ENCODE measurements at places on chromosomes 5 and 9. TPM values are rescaled to one million over a fixed set of nuclear protein-coding genes. Genes with fewer than 3 reads are reported as not detected.

Gene C9orf153
- 0.92 TPM for total RNA-seq

Gene KIF20A
- 0.78 TPM for total RNA-seq

Gene RRAGA
- 47.1 TPM for total RNA-seq

Gene GZMA
- total RNA-seq = 1.1 TPM

Gene CCDC183
- total RNA-seq = 0.68 TPM

Gene RBM27
- total RNA-seq = 35.8 TPM

DNA sequence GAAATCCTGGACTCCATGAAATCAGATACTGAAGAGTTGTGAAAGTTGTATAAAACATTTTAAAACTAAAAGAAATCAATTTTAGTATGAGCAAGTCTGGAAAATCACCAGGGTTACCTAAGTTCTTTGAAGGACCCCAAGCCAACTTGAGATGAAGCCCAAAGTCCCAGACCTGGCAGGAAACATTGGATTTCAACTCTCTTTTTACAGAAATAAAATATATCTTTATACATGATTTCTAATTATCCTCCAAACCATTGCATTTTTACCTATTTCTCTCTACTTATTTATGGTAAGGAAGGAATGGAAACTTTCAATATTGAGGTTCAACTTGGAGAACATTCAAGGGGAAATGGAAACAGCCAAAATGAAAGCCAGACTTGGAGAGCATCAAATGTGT is 390.6 kb upstream of the C9orf72 start:
- no peaks in the 10 kb centered on the region for H3K36me3 ChIP-seq
- H3K4me3 ChIP-seq = no peak overlapping the region
- DNase-seq = no peak
- no peak overlapping the region for H3K27ac ChIP-seq
- no peaks in the 10 kb centered on the region for H3K4me1 ChIP-seq

DNA sequence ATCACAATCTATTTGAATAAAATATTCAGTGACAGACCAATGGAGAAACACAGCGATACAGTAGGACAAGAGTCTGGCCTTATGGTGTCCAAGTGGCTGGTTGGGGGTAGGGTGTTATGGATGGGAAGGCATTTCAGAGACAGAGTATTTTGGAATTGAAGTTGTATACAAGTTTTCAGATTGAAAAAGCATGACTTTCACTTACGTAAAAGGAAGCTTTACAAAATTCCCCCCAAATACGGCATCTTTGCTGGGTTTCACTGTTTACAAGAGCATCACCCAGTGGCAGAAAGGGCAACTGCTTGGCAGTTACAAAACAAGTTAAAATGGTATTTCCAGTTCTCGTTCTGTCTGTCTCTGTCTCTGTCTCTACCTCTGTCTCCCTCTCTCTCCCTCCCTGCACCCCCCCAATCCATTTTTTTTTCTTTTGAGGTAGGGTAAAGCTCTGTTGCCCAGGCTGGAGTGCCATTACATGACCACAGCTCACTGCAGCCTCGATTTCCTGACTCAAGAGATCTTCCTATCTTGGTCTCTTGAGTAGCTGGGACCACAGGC is 86.2 kb downstream of the PTPN3 start:
- H3K27me3 ChIP-seq = no peaks in the 10 kb centered on the region
- H3K4me1 ChIP-seq = no peaks in the 10 kb centered on the region
- DNase-seq = no peak
- no peak overlapping the region for H3K4me3 ChIP-seq

DNA sequence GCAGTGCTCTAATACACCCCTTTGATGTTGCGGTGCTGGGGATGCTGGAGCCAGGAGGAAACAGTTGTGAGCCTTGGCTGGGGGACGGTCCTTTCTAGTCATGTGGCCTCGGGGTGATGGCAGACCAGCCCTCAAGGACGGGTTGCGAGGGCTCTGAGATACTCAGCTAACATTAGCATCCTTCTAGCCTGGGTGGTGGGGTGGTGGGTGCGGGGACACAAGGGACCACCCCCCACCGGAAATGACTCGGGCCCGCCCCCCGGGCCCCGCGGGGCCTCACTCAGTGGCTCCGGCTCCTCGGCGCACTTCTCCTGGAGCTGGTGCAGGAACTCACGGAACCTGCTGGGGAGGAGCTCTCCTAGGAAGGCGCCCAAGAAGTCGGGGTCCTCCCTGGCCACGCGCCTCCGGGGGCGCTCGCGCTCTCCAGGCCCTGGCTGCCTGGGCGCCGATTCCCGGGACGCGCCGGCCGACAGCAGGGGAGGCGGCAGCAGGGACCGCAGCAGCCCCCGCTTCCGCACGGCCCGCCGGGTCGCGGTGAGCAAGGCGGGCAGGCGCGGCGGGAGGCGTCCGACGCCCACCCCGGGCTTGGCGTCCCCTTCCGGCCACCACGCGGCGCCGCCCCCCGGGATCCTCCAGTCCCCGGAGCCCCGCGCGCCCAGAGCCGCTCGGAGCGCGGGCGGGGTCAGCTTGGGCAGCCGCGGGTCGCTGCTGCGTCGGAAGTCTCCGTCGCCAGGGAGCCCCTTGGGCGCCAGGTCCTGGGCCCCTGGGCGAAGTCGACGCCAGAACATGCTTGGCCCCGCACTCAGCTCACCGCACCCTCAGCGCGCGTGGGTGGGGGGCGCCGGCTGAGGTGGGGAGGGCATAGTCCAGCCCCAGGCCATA is 873 bp downstream of the C9orf50 start:
- H3K4me1 ChIP-seq = peaks cover 23% of the 10 kb centered on the region
- peak overlapping the region; percentile 79 for H3K4me3 ChIP-seq
- no peaks in the 10 kb centered on the region for H3K27me3 ChIP-seq
- H3K27ac ChIP-seq = peak overlapping the region; percentile 53

- no peaks in the 10 kb centered on the region for H3K4me1 ChIP-seq
- no peaks in the 10 kb centered on the region for H3K27me3 ChIP-seq
- no peaks in the 10 kb centered on the region for H3K36me3 ChIP-seq
- no peak overlapping the region for H3K27ac ChIP-seq
- no peak overlapping the region for H3K4me3 ChIP-seq
- no peak for DNase-seq
Observed at GRCh38 chr5:119745976-119746375, 116.6 kb downstream of the FAM170A start.

GRCh38 chr5:8831251-8831650 is 714.6 kb downstream of the SEMA5A start:
- H3K4me1 ChIP-seq = no peaks in the 10 kb centered on the region
- no peaks in the 10 kb centered on the region for H3K36me3 ChIP-seq
- H3K27ac ChIP-seq = no peak overlapping the region

- DNase-seq = no peak
- H3K27ac ChIP-seq = no peak overlapping the region
- peak overlapping the region; percentile 30 for H3K4me3 ChIP-seq
- no peaks in the 10 kb centered on the region for H3K27me3 ChIP-seq
Observed at GRCh38 chr9:111914749-111915424, 18.3 kb downstream of the UGCG start.

- no peaks in the 10 kb centered on the region for H3K4me1 ChIP-seq
- DNase-seq = no peak
- no peaks in the 10 kb centered on the region for H3K27me3 ChIP-seq
- no peak overlapping the region for H3K4me3 ChIP-seq
Observed at GRCh38 chr9:116059466-116059865, 94.1 kb upstream of the PAPPA start.

DNA sequence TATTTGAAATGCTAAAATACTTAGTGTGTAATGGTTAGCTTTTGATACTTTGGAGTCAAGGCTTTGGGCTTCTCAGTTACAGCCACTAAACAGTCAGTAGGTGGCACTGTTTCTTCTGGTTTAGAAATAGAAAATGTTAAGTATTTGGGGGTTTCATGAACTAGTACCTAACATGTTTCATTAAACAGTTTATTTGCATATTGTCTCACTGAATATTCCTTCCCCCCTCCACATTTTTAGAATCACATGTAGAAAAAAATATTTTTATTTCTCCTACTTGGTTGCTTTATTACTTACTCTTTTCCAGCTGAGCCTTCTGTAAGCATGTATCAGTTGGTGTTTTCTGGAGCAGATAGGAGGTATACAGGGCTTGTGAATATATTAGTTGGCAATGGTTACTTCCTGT is 48.0 kb downstream of the IPO11 start:
- H3K27ac ChIP-seq = no peak overlapping the region
- DNase-seq = no peak
- no peaks in the 10 kb centered on the region for H3K4me1 ChIP-seq
- H3K27me3 ChIP-seq = no peaks in the 10 kb centered on the region
- H3K36me3 ChIP-seq = no peaks in the 10 kb centered on the region

GRCh38 chr5:137393196-137393993 is 105.7 kb downstream of the SPOCK1 start:
- H3K4me3 ChIP-seq = no peak overlapping the region
- H3K36me3 ChIP-seq = no peaks in the 10 kb centered on the region
- no peak for DNase-seq
- no peak overlapping the region for H3K27ac ChIP-seq

DNA sequence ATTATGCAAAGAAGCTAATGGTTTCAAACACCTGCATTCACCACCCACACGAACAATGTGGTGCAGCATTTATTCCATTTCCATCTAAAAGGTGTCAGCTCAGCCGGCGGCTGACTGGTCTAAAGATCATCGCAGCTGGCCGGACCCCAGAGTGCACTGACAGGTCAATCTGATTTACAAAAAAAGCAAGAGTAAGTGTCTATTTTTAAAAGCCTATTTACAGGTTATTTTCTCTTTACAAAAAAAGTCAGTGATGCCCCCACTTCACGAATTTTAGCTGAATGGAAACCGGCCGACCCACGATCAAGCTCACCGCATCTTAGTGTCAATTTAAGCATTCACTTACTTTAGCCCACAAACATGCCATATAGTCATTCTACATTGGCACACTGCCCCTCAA is 58.3 kb downstream of the SEMA4D start:
- no peak for DNase-seq
- H3K4me1 ChIP-seq = no peaks in the 10 kb centered on the region
- H3K36me3 ChIP-seq = no peaks in the 10 kb centered on the region
- H3K27ac ChIP-seq = no peak overlapping the region

- peaks cover 11% of the 10 kb centered on the region for H3K4me1 ChIP-seq
- H3K4me3 ChIP-seq = no peak overlapping the region
- no peak for DNase-seq
Observed at GRCh38 chr5:148401604-148402003, 17.8 kb downstream of the FBXO38 start.

- no peaks in the 10 kb centered on the region for H3K36me3 ChIP-seq
- no peak overlapping the region for H3K4me3 ChIP-seq
- H3K27ac ChIP-seq = peak overlapping the region; percentile 96
- no peak for DNase-seq
- H3K4me1 ChIP-seq = peaks cover 51% of the 10 kb centered on the region
- H3K27me3 ChIP-seq = no peaks in the 10 kb centered on the region
Observed at GRCh38 chr9:121734465-121734864, 83.0 kb downstream of the DAB2IP start.

DNA sequence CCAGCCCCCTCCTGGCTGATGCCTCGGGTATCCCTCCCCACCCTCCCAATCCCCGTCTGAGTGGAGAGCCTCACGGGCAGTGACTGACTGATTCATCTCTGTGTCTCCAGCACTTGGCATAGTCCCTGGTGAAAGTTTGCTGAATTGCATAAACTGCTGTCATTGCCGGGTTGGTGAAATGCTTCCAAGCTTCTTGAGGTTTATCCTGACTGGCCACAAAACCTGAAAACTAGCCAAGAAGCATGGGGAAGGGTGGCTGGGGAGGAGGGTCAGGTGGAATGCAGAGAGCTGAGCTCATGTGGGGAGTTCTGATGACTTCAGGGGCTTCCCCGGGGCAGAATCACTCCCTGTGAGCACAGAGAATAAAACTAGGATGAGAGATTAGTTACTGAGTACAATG is 56.9 kb upstream of the GGTA1 start:
- H3K36me3 ChIP-seq = no peaks in the 10 kb centered on the region
- H3K4me1 ChIP-seq = peaks cover 31% of the 10 kb centered on the region
- peak; percentile 40 for DNase-seq
- no peak overlapping the region for H3K4me3 ChIP-seq

GRCh38 chr9:97978371-97979130 is 4.6 kb upstream of the ANP32B start:
- H3K27ac ChIP-seq = no peak overlapping the region
- no peaks in the 10 kb centered on the region for H3K36me3 ChIP-seq
- H3K4me3 ChIP-seq = no peak overlapping the region
- no peaks in the 10 kb centered on the region for H3K27me3 ChIP-seq
- no peaks in the 10 kb centered on the region for H3K4me1 ChIP-seq

- H3K27me3 ChIP-seq = no peaks in the 10 kb centered on the region
- no peaks in the 10 kb centered on the region for H3K36me3 ChIP-seq
- H3K27ac ChIP-seq = no peak overlapping the region
- DNase-seq = no peak
Observed at GRCh38 chr5:164431634-164432304, 926.4 kb downstream of the MAT2B start.

DNA sequence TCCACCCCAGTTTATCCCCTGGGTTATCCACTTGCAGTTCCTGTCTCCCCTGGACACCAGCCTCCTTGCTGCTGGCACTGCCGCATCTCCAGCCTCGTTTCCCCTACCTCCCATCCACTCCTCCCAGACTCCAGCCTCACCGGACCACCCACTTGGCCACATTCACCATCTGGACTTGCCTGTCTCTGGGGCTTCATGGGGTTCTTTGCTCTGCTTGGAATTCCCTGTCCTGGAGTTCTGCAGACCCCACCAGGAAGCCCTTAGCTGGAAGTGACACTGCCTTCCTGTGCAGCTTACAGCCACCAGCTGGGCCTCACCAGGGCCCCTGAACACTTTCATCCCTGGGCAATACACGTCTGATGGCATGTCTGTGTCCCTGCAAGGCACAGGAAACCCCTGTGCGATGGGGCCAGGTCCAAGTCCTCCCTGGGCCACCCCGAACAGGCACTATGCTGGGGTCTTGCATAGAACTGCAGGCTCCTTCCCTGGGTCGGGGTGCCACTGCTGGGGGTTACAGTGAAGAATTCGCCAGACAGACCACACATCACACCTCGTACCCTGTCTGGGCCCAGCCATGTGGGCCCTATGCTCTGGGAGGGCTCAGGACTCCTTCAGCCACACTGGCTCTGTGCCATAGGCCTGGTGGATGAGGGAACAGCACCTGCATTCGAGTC is 3.0 kb downstream of the FLT4 start:
- no peak overlapping the region for H3K27ac ChIP-seq
- H3K4me3 ChIP-seq = no peak overlapping the region
- H3K36me3 ChIP-seq = no peaks in the 10 kb centered on the region
- DNase-seq = no peak
- H3K27me3 ChIP-seq = no peaks in the 10 kb centered on the region

GRCh38 chr5:126166368-126166767 is 256.8 kb upstream of the GRAMD2B start:
- H3K36me3 ChIP-seq = no peaks in the 10 kb centered on the region
- no peaks in the 10 kb centered on the region for H3K4me1 ChIP-seq
- no peak overlapping the region for H3K4me3 ChIP-seq
- DNase-seq = no peak

DNA sequence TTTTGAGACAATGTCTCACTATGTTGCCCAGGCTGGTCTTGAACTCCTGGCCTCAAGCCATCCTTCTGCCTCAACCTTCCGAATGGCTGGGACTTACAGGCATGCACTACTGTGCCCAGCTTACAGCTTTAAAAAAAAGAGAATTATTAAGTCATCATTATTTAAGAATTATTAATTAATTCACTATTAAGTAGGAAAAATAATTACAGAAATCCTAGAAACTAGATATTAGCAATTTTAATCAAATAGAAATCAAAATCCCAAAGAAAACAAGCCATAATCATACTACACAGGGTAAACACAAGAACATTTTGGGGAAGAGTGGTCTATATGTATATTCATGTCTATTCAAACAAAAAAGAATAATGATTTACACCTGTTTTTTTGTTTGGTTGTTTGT is 19.6 kb upstream of the MTMR12 start:
- no peaks in the 10 kb centered on the region for H3K27me3 ChIP-seq
- no peak for DNase-seq
- H3K4me3 ChIP-seq = no peak overlapping the region
- H3K4me1 ChIP-seq = no peaks in the 10 kb centered on the region

GRCh38 chr5:52799358-52799982 is 11.8 kb downstream of the ITGA1 start:
- DNase-seq = peak; percentile 23
- H3K27ac ChIP-seq = peak overlapping the region; percentile 95
- H3K27me3 ChIP-seq = no peaks in the 10 kb centered on the region
- H3K4me1 ChIP-seq = peaks cover 51% of the 10 kb centered on the region
- H3K36me3 ChIP-seq = no peaks in the 10 kb centered on the region
- peak overlapping the region; percentile 82 for H3K4me3 ChIP-seq

All from thoracic aorta (tissue), 2 donors.